Activated T-helper 2 cell treated with anti-CD3 and anti-CD28 coated beads, Interferon-gamma antibody, Interleukin-2, Interleukin-4, amounts not matched to agents 10 μg/mL and 5 μg/mL and 100 μg/mL, durations not matched to agents 14 hours and 24 hours and 36 hours (primary cell): ENCODE measurements at places on chromosomes 3 and 15. TPM values are rescaled to one million over a fixed set of nuclear protein-coding genes. Genes with fewer than 3 reads are reported as not detected.

Gene ZSCAN29
- total RNA-seq: 31.4 and 33.1 TPM in 2 replicates

DNA sequence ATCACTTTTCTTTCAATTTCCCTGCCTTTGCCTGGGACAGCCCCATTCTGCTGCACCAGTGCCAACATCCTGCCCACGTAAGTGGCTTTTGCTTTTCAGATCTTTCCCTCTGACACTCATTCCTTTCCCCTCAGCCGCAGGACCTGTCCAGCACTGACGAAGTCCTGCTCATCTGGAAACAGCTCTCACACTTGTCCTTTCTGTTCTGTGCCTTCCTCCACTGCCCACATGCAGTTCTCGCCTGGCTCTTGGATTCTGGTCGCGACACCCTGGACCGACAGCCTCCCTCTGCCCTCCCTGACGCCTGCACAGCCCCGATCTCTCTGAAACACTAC, 99.7 kb downstream of the ADCY5 start:
- H3K27ac ChIP-seq: no peak overlapping the region
- H3K27me3 ChIP-seq: peaks cover under 1% of the 10 kb centered on the region
- H3K36me3 ChIP-seq: no peaks in the 10 kb centered on the region
- H3K4me1 ChIP-seq: peaks cover 6% of the 10 kb centered on the region

DNA sequence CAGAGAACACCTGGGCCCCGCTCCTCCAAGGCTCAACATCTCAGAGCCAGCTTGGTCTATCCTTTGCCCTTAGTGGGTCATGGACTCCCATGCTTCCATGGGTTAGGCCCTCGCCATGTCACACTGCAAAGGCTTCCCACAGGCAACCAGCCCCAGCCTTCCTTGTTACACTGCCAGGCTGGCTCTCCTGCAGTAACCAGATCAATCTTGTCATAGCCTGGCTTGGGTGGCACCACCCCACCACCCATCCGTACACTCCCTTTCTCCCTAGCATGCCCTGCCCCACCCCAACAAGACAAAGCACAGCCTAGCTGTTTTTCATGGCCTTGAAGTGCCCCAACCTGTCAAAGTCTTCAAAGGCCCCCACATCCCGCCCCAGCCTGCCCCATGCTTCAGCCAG, 30.5 kb downstream of the CA12 start:
- H3K27ac ChIP-seq: no peak overlapping the region
- H3K4me3 ChIP-seq: no peak overlapping the region
- peaks cover 3% of the 10 kb centered on the region for H3K27me3 ChIP-seq
- no peaks in the 10 kb centered on the region for H3K4me1 ChIP-seq

- H3K27me3 ChIP-seq: no peaks in the 10 kb centered on the region
- H3K36me3 ChIP-seq: peaks cover 35% of the 10 kb centered on the region
- H3K4me3 ChIP-seq: no peak overlapping the region
- peaks cover 73% of the 10 kb centered on the region for H3K4me1 ChIP-seq
Observed at GRCh38 chr15:78056714-78057269, 20.7 kb downstream of the TBC1D2B start.

GRCh38 chr15:52208306-52208946, 17.2 kb upstream of the GNB5 start:
- peaks cover 4% of the 10 kb centered on the region for H3K4me1 ChIP-seq
- peak; percentile 65 for DNase-seq
- H3K4me3 ChIP-seq: no peak overlapping the region
- no peak overlapping the region for H3K27ac ChIP-seq
- no peaks in the 10 kb centered on the region for H3K27me3 ChIP-seq

- no peak overlapping the region for H3K27ac ChIP-seq
- no peak overlapping the region for H3K4me3 ChIP-seq
- H3K36me3 ChIP-seq: no peaks in the 10 kb centered on the region
- no peaks in the 10 kb centered on the region for H3K4me1 ChIP-seq
- H3K27me3 ChIP-seq: peaks cover 9% of the 10 kb centered on the region
Observed at GRCh38 chr15:60993948-60994347, 235.2 kb downstream of the RORA start.

DNA sequence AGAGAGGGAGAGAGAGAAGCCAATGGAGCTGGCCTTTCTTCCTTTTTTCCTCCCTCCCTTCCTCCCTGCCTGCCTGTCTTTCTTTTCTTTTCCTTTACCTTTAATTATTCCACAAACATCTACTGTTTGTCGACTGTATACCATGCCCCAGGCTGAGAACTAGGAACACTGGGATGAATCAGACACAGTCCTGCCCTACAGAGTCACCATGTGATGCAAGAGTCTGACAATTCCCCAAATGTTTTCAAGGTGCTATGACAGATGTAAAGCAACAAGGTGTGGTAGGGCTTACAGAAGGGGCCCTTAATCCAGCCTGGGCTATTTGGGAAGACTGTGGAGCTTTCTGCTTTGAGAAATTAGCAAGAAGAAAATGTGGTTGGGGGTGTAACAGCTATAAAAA, 4.0 kb upstream of the SPSB4 start:
- H3K4me1 ChIP-seq: peaks cover 5% of the 10 kb centered on the region
- no peak overlapping the region for H3K4me3 ChIP-seq
- H3K27ac ChIP-seq: no peak overlapping the region
- peaks cover 49% of the 10 kb centered on the region for H3K27me3 ChIP-seq

DNA sequence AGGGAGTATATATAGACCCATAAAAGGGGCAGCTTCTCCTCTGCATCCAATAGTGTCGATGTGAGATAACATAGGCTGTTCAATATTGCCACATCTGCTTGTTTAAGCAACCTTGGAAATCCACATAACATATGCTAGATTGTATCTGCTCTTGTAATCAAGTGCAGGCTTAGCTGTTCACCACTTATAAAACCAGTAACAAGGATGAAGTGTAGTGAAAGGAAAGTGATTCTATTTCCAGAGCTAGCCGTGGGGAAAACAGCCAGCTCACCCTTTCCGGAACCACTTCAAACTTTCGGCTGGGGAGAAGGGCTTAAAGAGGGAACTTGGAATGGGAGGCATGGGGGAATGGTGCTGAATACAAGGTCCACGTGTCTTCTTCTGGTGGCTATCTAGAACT, 204.0 kb downstream of the TAFA4 start:
- H3K4me1 ChIP-seq: no peaks in the 10 kb centered on the region
- no peak for DNase-seq
- H3K27me3 ChIP-seq: no peaks in the 10 kb centered on the region
- no peak overlapping the region for H3K27ac ChIP-seq
- H3K36me3 ChIP-seq: no peaks in the 10 kb centered on the region
